Neuronal stem cell (in vitro differentiated cells): ENCODE measurements at places on chromosomes 7 and 10.
A peak's percentile ranks its signal among the peaks of the same experiment; 100 is the strongest.

DNA sequence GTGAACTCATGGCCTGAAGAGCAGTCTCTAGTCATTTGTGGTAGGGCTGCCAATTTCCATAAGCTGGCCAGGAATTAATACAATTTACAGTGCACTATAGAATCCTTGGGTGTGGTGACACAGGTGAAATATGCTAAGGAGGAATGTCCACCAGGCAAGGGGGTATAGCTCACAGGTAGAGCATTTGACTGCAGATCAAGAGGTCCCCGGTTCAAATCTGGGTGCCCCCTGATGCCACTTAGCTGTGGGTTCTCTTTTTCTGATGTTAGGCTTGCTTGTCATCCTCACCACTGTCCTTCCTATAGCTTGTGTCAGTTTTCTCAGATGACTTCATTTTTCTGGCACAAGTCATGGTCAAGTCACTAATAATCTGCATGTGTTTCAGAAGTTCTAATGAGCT is 108.7 kb downstream of the ZNF467 start:
- no peak for DNase-seq

- DNase-seq: no peak
Observed at GRCh38 chr10:13560597-13560996, 26.2 kb upstream of the PRPF18 start.

GRCh38 chr10:13074563-13075451 is 25.2 kb upstream of the OPTN start:
- DNase-seq: peak; percentile 61

- no peak for DNase-seq
Observed at GRCh38 chr10:27225011-27225590, 15.5 kb downstream of the ACBD5 start.

DNA sequence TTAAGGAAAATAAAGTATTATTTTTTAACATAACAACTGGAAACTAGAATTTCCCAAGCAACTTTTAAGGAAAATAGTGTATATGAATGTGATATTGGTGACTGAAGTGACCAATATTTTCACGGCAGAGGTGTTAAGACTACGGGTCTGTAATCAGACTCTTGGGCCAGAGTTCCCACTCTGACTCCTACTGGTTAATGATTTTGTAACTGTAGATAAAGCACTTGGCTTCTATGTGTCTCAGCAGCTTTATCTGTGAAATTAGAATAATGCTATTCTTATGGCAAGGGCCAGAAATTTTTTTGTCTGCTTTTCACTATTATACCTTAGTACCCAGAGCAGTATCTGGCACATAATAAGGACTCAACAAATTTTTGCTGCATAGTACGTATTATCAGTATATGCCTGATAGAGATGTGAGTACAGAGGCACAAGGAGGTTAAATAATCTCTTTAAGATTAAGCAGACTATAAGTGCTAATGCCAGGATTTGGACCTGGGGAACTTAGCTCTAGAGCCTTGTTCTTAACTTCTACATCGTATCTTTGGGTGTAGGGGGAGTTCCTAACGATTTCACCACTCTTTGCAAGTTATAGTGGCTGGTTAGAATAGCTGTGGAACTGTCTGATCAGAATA is 186.1 kb upstream of the SLC26A5 start:
- no peak for DNase-seq

GRCh38 chr7:4274286-4274685 is 407.8 kb upstream of the FOXK1 start:
- DNase-seq: no peak

- no peak for DNase-seq
Observed at GRCh38 chr10:80485076-80485945, 31.2 kb downstream of the TSPAN14 start.

DNA sequence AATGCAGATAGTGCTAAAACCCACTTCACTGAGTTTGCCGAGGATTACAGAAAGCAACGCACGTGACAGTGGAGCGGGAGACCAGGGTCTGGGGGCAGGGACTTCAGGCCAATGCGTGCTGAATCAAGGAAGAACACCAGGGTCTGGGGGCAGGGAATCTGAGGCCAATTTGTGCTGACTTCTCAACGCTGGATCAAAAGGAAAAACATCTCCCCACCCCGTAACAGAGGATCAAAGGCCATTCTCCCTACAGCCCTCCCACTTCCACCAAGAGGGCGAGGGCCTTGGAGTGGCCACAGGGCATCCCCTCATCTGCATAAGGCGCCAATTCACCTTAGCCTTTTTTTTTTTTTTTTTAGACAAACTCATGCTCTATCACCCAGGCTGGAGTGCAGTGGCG is 22.3 kb upstream of the BNIP3 start:
- DNase-seq: no peak

GRCh38 chr7:105638902-105639495 is 57.7 kb upstream of the EFCAB10 start:
- peak; percentile 46 for DNase-seq

DNA sequence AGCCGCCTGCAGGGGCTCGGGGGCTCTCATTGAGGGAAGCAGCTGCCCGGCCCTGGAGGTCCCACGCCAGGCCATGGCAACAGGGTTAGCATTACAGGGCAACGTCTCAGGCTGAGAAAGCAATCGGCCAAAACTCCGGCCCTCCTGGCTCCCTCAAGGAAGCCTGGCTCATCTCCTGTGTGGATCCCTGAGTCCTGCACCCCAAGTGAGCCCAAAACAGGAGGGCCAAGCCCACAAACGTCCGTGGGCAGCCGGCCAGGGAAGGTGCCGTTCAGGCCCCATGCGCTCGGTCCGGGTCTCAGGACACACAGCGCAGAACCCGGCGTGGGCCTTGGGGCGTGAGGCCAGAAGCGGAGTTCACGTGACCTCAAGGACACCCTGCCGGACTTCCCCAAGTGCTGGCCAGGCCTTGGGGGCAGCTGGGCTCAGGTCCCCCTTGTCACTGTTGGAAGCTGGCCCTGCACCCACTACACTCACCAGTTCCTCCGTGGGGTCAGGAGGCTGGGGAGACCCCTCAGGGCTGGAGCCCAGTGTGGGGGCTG is 8.0 kb upstream of the PWWP2B start:
- no peak for DNase-seq

GRCh38 chr7:90210475-90210874 is 1.1 kb upstream of the STEAP2 start:
- no peak for DNase-seq

DNA sequence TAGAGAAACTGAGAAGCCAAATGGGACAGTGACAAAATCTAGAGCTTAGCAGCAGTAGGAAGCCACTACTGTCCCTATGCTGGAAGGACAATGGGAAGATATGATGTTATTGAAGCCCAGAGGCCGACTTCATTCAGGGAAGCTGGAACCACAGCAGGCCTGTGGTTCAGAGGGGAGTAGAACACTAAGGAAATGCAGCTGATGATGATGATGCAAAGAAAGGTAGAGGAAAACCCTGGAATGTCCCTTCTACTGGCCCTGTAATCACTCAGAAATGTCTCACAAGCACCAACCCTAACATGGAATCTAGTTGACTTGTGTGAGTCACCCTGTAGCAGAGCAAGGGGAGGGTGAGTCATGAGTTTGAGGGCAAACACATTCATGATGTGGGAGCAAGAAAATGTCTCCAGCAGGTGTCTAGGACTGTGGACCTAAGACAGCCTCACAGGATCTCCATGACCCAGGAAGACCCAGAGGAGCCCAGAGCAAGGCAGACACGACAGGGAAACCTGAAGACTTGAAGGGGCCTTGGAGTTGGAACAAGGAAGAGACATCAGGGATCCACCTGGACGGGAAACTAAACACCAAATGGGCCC is 37.0 kb upstream of the LRRC17 start:
- DNase-seq: no peak

DNA sequence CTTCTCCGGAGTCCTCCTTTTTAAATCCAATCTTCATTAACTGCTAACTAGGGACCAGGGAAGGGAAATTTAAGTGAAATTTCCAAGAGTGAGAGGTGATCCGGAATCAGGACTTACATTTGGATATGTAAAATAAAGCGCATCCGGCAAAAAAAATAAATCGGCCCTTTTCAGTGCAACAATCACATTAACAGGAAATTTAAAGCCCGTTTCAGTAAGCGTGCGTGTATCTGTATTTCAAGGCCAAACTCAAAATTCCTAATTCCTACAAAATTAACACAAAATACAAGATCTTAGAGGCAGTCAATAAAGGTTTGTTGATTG is 771 bp downstream of the DNAJC9 start:
- DNase-seq: no peak

- no peak for DNase-seq
Observed at GRCh38 chr10:14311206-14311957, 19.3 kb downstream of the FRMD4A start.

- DNase-seq: no peak
Observed at GRCh38 chr10:92799568-92799967, 48.8 kb upstream of the EXOC6 start.

DNA sequence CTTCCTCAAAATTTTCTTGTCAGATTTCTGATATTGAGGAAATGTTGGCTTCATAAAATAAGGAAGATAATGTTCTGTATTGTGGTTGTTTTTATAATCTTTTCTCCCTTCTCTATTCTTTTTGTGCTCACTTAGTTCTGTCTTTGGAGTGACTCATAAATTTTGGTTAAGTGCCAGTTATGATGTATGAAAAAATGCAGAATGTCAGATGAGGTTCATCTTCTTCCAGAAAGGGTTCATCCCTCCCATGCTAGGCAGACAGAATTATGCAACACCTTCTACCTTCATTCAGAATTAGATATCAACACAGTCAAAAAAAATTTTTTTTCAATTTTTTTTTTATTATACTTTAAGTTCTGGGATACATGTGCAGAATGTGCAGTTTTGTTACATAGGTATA is 36.6 kb upstream of the CYP2C19 start:
- no peak for DNase-seq

- no peak for DNase-seq
Observed at GRCh38 chr10:98249134-98249533, 18.9 kb downstream of the LOXL4 start.

GRCh38 chr7:2010551-2011265 is 222.0 kb downstream of the MAD1L1 start:
- DNase-seq: no peak

DNA sequence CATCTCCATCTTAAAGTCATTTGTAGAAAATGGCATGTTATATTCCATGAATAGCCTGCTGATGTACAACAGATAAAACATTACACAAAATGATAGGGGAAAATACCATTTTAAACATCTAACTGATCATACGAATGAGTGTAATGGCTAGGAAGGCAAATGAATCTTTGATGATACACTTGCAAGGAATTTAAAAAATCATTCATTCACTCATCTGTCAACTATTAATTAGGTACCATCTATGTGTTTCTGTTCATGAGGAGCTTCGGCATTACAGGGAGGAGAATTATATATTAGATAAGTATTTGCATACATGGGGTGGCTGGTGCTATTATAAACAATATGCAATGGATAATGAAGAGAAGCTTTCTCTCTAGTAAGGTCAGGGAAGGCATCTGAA is 183.7 kb downstream of the CACNB2 start:
- no peak for DNase-seq

- DNase-seq: no peak
Observed at GRCh38 chr7:43022008-43022407, 89.8 kb downstream of the MRPL32 start.

DNA sequence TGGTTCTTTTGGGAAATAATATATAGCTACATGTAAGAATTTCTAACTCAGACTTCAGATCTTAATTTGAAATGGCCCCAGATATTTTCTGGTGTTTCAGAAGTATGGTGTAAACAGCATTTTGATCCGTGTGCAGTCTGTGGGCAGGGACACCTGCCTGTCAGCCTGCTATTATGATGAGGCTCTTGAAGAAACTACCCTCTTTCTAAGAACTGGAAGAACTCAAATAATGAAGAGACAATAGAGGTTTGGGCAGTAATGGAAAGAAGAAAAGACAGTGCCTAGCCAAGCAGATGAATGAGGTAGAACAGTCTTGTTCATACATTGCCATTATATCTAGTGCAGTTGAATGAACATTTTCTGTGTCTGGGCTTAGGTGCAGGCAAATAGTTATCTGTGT is 256.6 kb downstream of the ARHGAP21 start:
- no peak for DNase-seq

DNA sequence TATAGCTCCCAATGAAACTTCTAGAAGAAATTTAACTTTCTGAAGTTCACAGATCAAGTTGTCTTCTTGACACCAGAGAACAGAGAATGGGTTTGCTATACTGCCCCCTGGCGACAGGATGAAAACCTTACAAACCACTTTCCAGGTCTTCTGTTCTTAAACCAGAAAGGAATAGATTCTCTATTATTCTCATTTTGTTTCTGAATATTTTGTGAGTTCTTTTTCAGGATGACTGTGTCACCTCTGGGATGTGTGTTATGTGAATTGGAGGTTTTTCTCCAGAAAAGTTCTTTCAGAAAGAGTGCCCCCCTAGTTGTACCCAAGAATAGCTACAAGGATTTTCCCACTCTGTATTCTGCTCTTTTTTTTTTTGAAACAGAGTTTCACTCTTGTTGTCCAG is 6.3 kb downstream of the IFT22 start:
- DNase-seq: peak; percentile 38

- no peak for DNase-seq
Observed at GRCh38 chr7:80611779-80612178, 26.7 kb upstream of the CD36 start.

- DNase-seq: no peak
Observed at GRCh38 chr7:70699271-70699670, 432.7 kb upstream of the GALNT17 start.
